ENCODE measurements at places on chromosomes 2 and 18. TPM values are rescaled to one million over a fixed set of nuclear protein-coding genes. Genes with fewer than 3 reads are reported as not detected.

Gene AOX1
- polyA plus RNA-seq, result 1.2 TPM

Gene ZNF532
- polyA plus RNA-seq, result 75.7 TPM

DNA sequence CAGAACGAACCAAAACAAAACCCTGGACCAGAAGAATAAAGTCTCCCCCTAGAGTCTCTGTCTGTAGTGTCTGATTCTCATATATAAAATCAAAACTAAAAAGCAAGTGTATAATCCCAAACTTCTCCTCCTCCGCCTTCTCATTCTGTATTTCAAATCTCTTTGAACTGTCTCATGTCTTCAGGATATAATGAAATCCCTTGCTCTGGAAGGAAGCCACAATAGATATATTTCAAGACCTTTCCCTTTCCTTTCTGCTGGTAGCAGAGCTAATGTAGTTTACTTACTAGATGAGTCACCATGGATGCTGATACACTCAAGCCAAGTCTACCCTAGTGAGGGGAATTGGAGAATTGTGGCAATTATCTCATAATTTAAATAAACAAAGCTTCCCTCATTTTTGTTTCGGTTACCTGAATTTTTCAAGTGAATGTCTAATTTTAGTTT is 33.5 kb upstream of the CCDC93 start:
- H3K36me3 ChIP-seq, result no peaks in the 10 kb centered on the region
- H3K4me3 ChIP-seq, result no peak overlapping the region
- no peak for DNase-seq
- H3K27ac ChIP-seq, result no peak overlapping the region
- H3K4me1 ChIP-seq, result no peaks in the 10 kb centered on the region

- no peak for DNase-seq
- peaks cover 18% of the 10 kb centered on the region for H3K4me1 ChIP-seq
- no peak overlapping the region for H3K27ac ChIP-seq
Measured at GRCh38 chr2:8441986-8442385, 239.9 kb upstream of the ID2 start.

DNA sequence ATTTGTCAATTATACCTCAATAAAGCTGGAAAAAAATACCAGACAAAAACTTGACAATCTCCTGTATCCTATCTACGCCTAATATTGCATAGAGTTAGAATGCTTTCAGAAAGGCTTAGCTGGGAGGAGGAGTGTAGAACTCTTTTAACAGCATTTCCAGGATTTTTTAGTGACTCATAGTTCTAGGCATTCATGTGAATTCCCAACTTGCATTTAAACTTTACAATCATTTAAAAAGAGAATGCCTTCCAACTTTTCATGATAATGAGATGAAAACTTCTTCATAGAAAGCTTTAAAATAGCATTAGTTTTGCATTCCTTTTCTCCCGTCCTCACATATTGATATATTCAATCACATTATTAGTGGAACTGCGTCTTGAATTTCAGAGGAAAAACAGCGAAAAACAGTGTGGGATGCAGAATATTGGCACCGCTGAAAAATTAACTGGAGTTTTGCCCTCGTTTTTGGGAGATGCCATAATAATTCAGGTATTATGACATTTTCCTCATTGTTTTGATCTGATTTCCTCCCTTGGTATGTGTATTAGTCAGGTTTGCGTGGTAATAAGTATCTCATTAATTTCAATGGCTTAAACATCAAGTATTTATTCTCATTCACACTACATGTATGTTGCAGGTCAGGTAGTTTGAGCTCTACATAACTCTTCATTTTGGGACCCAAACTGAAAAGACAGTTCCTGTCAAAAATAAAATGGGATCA is 293.2 kb upstream of the FIGN start:
- H3K27ac ChIP-seq, result peak overlapping the region; percentile 17
- H3K4me3 ChIP-seq, result no peak overlapping the region
- DNase-seq, result peak; percentile 86
- H3K27me3 ChIP-seq, result no peaks in the 10 kb centered on the region
- H3K4me1 ChIP-seq, result no peaks in the 10 kb centered on the region

- peak; percentile 86 for DNase-seq
- no peaks in the 10 kb centered on the region for H3K27me3 ChIP-seq
- no peak overlapping the region for H3K4me3 ChIP-seq
- H3K4me1 ChIP-seq, result no peaks in the 10 kb centered on the region
- H3K36me3 ChIP-seq, result no peaks in the 10 kb centered on the region
Measured at GRCh38 chr2:37916512-37917082, 8.5 kb upstream of the RMDN2 start.

DNA sequence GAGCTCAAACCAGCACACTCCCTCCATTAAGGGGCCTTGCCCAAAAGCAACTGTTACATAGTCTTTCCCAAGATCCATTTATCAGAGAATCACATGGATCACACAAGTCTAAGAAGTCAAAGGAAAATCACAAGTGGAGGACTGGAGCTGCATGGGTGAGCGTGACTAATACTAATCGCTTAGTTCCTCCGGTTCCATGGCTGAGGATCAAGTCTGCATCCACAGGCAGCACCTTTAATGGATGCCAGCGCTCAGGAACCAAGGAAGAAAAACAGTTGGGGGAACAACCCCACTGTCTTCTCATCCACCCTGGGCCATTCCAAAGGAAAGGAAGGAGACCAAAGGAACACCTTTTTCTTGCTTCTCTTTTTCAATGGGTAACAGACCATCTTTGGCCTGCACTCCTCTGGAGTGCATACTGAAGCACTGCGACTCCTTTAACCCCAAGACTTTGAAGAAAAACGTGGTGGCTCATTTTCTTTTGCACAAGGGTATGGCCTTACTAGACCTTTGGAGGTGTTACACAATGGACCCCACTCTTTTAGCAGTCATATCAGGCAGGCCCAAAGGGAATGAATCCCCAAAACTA is 9.2 kb upstream of the WDR33 start:
- no peaks in the 10 kb centered on the region for H3K4me1 ChIP-seq
- H3K36me3 ChIP-seq, result no peaks in the 10 kb centered on the region
- DNase-seq, result no peak
- no peak overlapping the region for H3K27ac ChIP-seq

Gene ARHGAP28
- polyA plus RNA-seq, result 36.0 TPM

DNA sequence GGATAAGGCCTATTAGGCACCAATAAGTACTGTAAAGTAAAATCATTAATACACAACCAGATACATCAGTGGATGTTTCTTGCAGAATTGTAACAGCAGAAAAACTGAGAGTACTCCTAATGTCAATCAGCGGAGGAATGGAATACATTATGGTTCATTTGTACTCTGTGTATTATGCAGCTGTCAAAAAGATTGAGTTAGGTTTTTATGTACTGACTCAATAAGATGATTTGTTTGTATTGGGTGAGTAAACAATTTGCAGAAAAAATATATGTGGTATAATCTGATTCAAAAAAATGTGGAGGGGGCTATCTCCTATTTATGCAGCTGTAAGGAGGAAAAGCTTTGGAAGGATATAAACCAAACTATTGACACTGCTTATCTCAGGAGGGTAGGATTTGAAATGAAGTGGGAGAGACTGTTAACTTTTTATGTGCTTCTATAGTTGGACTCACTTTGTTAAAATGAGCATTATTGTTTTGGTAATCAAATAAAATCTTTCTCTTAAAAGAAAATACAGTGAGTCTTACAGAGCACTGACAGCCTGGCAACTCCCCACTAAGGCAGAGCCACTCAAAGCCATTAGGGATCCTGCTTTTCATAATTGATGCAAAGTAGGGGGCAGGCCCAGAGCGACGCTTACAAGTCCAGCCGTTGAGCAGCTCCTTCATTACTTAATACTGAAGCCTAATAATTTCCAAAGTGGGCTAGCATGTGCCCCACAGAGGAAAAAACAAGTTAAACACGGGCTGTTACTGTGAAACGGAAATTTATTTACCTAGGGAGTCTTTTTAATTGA is 168.8 kb downstream of the PHLPP1 start:
- peaks cover 4% of the 10 kb centered on the region for H3K4me1 ChIP-seq
- H3K27ac ChIP-seq, result no peak overlapping the region
- no peaks in the 10 kb centered on the region for H3K36me3 ChIP-seq
- H3K4me3 ChIP-seq, result no peak overlapping the region
- no peaks in the 10 kb centered on the region for H3K27me3 ChIP-seq

DNA sequence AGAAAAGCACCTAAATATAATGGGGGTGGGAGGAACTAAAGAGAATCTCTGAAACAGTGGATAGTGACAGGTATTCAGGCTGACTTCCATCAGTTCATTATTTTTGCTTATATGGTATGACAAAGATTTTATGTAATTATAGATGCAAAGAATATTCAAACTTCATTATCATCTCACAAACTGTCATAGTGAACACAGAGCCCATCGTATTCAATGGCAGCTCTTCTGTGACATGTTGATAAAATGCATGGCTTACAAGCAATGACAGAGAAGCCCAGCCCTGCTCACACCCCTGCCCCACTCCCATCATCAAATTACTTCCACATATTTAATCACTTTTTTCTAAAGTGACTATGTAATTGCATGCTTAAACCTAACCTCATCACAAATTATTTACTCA is 904.3 kb downstream of the LRP1B start:
- no peaks in the 10 kb centered on the region for H3K4me1 ChIP-seq
- H3K27ac ChIP-seq, result no peak overlapping the region
- no peaks in the 10 kb centered on the region for H3K36me3 ChIP-seq
- no peak overlapping the region for H3K4me3 ChIP-seq
- no peaks in the 10 kb centered on the region for H3K27me3 ChIP-seq
- no peak for DNase-seq

- no peaks in the 10 kb centered on the region for H3K36me3 ChIP-seq
- H3K4me3 ChIP-seq, result no peak overlapping the region
- no peaks in the 10 kb centered on the region for H3K27me3 ChIP-seq
- no peak overlapping the region for H3K27ac ChIP-seq
- H3K4me1 ChIP-seq, result no peaks in the 10 kb centered on the region
Measured at GRCh38 chr2:210493528-210493927, 17.0 kb upstream of the LANCL1 start.

- no peak overlapping the region for H3K4me3 ChIP-seq
- H3K4me1 ChIP-seq, result no peaks in the 10 kb centered on the region
- no peaks in the 10 kb centered on the region for H3K27me3 ChIP-seq
- no peak for DNase-seq
Measured at GRCh38 chr18:36850527-36851201, 21.7 kb downstream of the KIAA1328 start.

Gene LRRC30
- 7.0 TPM for polyA plus RNA-seq

- no peak for DNase-seq
- no peaks in the 10 kb centered on the region for H3K36me3 ChIP-seq
Measured at GRCh38 chr2:98903767-98904485, 32.1 kb downstream of the CRACDL start.

DNA sequence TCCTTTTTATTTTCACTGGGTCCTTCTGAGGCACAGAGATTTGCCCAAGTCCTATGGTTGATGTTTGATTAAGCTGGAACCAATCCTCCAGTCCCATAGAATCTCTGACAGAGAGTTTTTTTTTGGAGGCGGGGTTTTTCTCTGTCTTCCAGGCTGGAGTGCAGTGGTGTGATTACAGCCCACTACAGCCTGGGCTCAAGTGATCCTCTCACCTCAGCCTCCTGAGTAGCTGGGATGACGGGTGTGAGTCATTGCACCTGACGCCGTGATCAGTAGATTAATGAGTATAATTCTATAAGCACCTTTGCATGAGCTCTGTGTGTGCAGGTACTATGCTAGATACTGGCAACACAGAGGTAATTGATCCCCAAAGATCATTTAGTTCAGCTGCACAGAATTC is 15.3 kb upstream of the TRPM8 start:
- no peak for DNase-seq
- H3K4me3 ChIP-seq, result no peak overlapping the region
- no peaks in the 10 kb centered on the region for H3K4me1 ChIP-seq
- H3K36me3 ChIP-seq, result no peaks in the 10 kb centered on the region

DNA sequence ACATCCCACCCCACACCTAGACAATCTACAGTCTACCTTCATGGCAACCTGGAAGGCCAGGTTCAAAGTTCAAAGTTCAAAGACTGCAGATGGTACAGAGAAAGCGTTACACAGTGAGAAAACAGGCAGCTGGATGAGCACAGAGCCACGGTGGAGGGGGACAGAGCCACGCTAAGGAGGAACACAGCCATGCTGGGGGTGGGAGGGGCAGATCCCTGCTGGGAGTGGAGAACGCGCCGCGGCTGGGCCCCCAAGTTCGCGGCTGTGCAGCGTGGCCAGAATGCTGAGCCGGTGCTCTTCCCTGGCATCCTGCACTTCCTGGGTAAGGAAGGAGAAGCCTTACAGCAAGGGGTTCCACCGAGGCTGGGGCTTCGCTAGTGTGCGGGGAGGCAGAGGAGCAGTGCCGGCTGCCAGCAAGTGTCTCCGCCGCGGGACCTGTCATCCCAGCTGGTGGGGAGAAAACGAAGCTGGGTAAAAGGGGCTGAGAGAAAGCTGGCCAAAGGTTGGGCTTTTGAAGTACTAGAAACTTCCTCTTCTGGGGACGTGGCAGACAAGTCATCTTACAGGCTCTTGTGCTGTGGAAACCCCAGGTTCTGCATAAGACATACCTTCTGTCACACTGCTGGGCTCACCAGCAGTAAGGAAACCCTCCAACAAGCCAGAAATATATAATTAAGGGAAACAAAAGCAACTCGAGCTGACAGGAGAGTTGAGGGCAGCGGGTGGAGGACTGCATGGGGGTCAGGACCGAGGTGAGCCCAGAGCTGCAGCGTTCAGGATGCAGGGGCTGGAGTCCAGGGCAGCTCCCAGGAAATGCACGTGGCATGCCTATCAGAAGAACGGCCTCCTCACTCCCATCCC is 115.5 kb downstream of the HDAC4 start:
- H3K27me3 ChIP-seq, result no peaks in the 10 kb centered on the region
- no peak for DNase-seq
- H3K36me3 ChIP-seq, result peaks cover 4% of the 10 kb centered on the region
- H3K4me3 ChIP-seq, result no peak overlapping the region
- peaks cover 30% of the 10 kb centered on the region for H3K4me1 ChIP-seq

DNA sequence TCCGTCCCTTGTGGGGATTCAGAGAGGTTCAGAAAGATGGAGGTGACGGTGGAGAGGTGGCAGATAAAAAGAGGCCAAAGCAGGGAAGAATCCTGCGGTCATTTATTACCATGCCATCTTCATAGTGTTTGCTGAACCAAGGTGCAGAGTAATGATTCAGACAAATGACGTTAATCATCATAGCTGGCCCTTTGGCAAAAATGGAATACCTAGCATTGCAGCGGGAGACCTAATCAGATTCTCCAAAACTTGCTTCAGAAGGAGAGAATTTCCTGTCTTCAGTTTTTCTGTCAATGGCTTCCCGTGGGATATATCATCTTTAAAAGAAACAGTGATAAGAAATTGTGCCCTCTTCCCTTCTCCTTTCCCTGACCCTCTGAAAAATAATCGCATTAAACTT is 175.4 kb downstream of the PTGR3 start:
- no peaks in the 10 kb centered on the region for H3K4me1 ChIP-seq
- H3K27me3 ChIP-seq, result no peaks in the 10 kb centered on the region
- H3K4me3 ChIP-seq, result no peak overlapping the region
- no peak overlapping the region for H3K27ac ChIP-seq
- no peaks in the 10 kb centered on the region for H3K36me3 ChIP-seq

- peaks cover 21% of the 10 kb centered on the region for H3K4me1 ChIP-seq
- DNase-seq, result peak; percentile 19
- H3K36me3 ChIP-seq, result no peaks in the 10 kb centered on the region
- no peaks in the 10 kb centered on the region for H3K27me3 ChIP-seq
- no peak overlapping the region for H3K4me3 ChIP-seq
Measured at GRCh38 chr2:235171550-235172031, 219.8 kb downstream of the SH3BP4 start.

All from muscle of leg (tissue), 16 donors.